ENCODE measurements at places on chromosomes 3 and 15. TPM values are rescaled to one million over a fixed set of nuclear protein-coding genes. Genes with fewer than 3 reads are reported as not detected.
A peak's percentile ranks its signal among the peaks of the same experiment; 100 is the strongest.

CCR8 gene
- total RNA-seq: not detected

PPP2R3A gene
- 30.0 TPM for total RNA-seq

AHSG gene
- not detected for total RNA-seq

CYP1A1 gene
- 0.33 TPM for total RNA-seq

DNA sequence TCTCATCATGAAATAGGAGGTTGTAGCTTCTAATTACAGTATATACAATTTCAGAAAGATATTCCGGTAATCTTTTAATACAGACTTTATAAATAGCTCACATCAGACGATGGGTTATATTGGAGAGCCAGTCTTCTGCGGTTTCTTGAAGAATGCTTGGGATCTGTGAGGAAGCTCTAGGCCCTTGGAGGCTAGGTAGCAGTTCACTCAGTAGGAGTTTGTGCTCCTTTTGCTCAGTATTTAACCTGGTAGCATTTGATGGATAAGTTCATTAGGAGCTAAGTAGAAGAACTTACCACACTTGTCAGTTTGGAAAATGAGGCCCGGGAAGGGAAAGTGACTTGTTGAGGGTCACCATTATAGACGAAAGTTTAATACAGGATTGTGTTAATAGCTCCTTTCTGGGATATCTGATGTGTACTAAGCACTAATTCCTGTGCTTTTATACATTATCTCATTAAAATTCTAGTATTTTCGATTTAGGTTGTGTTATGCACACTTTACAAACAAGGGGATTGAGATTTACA lies 2.8 kb downstream of the FNDC3B start:
- peaks cover 50% of the 10 kb centered on the region for H3K36me3 ChIP-seq
- no peak for DNase-seq
- H3K27ac ChIP-seq: peak overlapping the region; percentile 96

- H3K4me1 ChIP-seq: peaks cover 4% of the 10 kb centered on the region
- H3K4me3 ChIP-seq: no peak overlapping the region
- DNase-seq: no peak
- no peaks in the 10 kb centered on the region for H3K27me3 ChIP-seq
Measured at GRCh38 chr15:51629612-51630011, 7.0 kb upstream of the DMXL2 start.

DNA sequence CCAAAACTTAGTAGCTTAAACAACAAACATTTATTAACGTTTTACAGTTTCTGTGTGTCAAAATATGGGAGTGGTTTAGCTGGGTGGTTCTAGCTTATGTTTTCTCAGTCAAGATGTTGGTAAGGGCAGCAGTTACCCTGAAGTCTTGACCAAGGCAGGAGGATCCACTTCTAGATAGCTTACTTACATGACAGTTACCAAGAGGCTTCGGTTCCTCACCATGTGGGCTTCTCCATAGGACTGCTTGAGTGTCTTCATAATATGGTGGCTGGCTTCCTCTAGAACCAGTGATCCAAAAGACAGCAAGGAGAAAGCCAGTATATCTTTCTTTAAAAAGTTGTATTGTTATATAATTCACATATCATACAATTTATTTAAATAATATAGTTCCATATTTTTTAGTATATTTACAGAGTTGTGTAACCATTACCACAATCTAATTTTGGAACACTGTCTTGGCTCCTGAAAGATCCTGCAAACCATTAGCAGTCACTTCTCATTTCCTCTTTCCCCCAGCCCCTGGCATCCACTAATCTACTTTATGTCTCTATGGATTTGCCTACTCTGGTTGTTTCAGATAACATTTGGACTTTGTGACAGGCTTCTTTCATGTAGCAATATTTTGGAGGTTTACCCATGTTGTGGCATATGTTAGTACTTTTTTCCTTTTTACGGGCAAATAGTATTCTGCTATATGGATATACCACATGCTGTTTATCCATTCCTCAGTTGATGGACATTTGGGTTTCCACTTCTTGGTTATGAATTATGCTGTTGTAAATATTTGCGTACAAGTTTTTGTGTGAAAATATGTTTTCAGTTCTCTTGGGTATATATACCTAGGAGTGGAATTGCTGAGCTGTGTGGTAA lies 33.3 kb downstream of the MAPK6 start:
- peak overlapping the region; percentile 32 for H3K27ac ChIP-seq
- peaks cover 8% of the 10 kb centered on the region for H3K36me3 ChIP-seq
- H3K4me3 ChIP-seq: no peak overlapping the region
- DNase-seq: no peak
- no peaks in the 10 kb centered on the region for H3K27me3 ChIP-seq
- H3K4me1 ChIP-seq: peaks cover 24% of the 10 kb centered on the region

GRCh38 chr3:109943181-109943580 lies 605.8 kb upstream of the DPPA4 start:
- no peak for DNase-seq
- no peaks in the 10 kb centered on the region for H3K27me3 ChIP-seq
- H3K36me3 ChIP-seq: no peaks in the 10 kb centered on the region
- H3K4me1 ChIP-seq: no peaks in the 10 kb centered on the region

- no peak overlapping the region for H3K4me3 ChIP-seq
- H3K36me3 ChIP-seq: no peaks in the 10 kb centered on the region
- H3K4me1 ChIP-seq: no peaks in the 10 kb centered on the region
- no peak overlapping the region for H3K27ac ChIP-seq
- no peak for DNase-seq
Measured at GRCh38 chr15:75349851-75350588, 3.2 kb downstream of the NEIL1 start.

DNA sequence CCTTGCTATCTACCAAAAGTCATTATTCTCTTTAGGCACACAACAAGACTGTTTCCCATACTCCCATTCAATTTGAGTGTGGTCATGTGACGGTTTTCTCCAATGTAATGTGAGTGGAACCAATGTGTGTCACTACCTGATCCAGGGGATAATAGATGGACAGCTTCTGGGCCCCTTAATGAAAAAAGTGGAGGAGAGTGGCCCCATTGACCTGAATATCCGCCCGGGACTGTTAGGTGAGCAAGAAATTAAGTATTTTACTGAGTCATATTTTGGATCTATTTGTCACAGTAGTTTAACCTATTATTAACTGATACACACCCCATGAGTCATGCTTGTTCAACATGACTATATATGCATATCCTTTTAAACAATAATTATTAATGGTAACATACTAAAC lies 15.1 kb upstream of the ARID3B start:
- H3K27me3 ChIP-seq: no peaks in the 10 kb centered on the region
- peak overlapping the region; percentile 69 for H3K27ac ChIP-seq
- DNase-seq: peak; percentile 42
- H3K4me3 ChIP-seq: no peak overlapping the region

- H3K27me3 ChIP-seq: no peaks in the 10 kb centered on the region
- H3K27ac ChIP-seq: no peak overlapping the region
- H3K4me1 ChIP-seq: peaks cover 9% of the 10 kb centered on the region
- no peak overlapping the region for H3K4me3 ChIP-seq
Measured at GRCh38 chr3:176969506-176969905, 227.8 kb downstream of the TBL1XR1 start.

GRCh38 chr15:64622410-64623260 lies 152.8 kb downstream of the RBPMS2 start:
- no peaks in the 10 kb centered on the region for H3K36me3 ChIP-seq
- no peaks in the 10 kb centered on the region for H3K4me1 ChIP-seq
- no peak for DNase-seq
- no peak overlapping the region for H3K27ac ChIP-seq
- no peaks in the 10 kb centered on the region for H3K27me3 ChIP-seq

Measured in PC-9 (cell line).